ENCODE measurements at places on chromosomes 11 and 22.

- DNase-seq, result no peak
These were observed 138.3 kb upstream of the PLET1 start for GRCh38 chr11:112398798-112399478.

GRCh38 chr11:57653163-57653562 is 3.5 kb upstream of the YPEL4 start:
- no peak for DNase-seq

DNA sequence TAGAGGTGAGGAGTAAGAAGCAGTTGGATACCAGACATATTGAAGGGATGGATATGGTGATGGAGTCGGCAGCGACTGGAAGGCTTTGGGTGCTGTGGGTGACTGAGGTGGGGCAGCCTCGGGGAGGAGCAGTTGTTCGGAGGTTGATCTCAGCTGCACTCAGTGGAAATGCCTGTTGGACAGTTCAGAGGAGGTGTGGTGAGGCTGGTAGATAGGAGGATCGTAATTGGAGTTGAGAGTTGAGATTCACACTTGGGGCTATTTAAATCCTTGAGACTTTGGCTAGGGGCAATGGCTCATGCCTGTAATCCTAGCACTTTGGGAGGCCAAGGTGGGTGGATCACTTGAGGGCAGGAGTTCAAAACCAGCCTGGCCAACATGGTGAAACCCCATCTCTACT is 6.9 kb downstream of the OTUB1 start:
- no peak for DNase-seq

DNA sequence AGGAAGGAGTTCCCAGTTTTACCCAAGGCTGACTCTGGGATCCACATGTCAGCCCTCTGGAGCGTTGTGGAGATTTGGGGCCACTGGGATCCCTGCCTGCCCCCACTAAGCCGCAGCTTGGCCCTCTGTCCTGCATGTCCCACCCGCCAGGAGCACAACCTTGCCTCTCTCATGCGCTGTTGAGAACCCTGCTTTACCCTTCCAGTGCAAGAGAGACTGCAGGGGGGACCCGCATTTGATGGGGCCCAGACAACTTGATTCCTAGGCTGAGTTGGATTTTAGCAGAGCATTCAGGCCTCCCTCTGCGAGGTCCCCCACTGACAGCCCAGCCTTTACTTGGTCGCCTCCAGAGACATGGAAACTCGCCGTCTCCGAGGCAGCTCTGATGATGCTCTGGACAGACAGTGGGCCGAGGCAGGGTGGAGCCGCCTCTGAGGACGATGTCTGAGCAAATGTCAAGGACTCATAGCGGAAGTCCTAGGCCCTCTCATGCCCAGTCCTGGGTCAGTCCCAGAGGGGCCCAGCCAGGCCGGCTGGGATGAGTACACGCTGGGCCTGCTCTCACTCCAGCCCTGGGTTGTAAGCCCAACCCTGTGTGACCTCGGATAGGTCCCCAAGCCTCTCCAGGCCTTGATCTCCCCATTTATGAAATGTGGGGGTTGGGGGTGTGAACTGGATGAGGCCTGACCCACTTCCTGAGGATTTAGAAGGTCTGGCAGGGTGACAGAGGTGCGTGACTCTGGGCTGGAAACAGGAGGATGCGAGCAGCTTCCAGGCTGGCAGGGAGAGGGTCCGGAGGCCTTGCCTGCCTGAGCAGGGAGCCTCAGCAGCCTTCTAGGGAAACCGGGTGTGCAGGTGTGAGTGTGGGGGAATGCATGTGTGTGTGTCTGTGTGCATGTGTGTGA is 630 bp downstream of the CD5 start:
- no peak for DNase-seq

DNA sequence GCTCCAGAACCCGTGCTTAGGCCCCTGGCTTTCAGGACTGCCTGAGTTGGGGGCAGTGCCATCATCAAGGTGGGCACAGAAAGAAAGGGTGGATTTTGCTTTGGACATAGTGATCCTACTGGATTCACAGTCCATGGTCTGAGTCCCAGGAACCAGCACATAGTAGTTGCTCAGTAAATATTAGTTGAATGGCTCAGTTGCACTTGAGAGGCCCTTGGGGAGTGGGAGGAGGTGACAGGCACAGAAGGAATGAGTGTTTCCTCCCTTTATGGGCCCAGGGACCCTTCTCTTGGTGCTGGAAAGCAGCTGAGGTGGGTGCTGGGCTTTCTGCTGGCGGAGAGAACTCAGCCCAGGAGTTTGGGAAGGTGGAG is 16.6 kb downstream of the ARHGEF17 start:
- no peak for DNase-seq

GRCh38 chr11:26914968-26915367 is 78.9 kb upstream of the FIBIN start:
- DNase-seq, result no peak

DNA sequence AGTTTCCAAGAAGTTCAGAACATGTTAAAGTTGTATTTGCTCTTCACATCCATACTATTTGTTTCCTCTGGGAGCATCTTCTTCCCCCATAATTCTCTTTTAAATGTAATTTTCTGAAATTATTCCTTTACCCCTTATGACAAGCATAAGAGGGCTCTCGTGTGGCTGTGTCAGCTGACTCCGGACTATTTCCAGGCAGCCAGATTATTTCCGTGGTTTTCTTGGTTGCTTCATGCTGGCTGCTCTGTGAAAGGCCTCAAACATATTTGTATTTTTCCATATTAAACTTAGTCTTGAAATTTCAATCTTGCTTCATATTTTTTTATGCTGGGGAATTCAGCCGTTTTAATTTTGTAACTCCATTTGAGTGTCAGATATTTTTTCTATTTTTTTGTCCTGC is 2.8 kb upstream of the MMP1 start:
- DNase-seq, result no peak

DNA sequence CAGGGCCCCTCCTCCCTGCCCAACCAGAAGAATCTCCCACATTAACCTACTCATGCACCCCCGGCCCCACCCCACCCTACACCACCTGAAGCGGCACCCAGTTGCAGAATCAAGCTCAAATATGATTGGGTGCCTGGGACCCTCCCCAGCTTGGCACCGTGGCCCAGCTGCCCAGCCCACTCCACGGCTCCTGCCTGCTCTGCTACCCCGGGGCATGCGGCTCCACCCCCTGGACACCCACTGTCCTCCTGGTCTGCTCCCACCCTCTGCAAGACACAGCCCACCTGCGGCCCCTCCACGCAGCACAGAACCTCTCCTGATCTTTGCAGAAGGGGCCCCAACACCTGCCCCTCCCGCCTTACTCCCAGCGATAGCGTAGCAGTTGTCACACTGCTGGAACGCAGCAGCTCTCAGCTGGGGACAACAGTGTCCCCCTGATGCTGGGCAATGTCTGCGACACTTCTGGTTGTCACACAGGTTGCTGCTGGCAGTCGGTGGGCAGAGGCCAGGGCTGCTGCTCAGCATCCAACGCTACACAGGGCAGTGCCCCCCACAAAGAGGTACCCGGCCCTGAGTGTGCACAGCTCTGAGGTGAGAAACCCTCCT is 32.0 kb upstream of the TESMIN start:
- DNase-seq, result no peak

GRCh38 chr22:45499746-45500145 is 2.9 kb upstream of the FBLN1 start:
- DNase-seq, result no peak

DNA sequence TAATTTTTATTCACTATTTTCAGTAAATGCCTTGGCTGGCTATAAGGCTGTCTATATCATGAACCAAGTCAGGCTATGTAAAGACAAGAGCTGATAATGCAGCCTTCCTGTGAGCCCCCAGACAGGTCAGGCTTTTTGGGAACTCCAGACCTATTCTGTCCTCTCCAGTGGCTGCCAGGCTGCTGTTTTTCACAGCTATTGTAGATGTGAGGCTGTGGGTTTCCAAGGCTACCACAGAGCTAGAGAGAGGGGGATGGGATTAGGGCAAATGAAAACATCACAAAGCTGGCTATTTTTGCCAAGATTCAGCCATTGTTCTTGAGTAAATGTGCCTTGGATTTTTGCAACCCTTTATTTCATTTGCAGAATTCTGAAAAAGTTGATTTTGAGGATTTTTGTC is 55.7 kb upstream of the SORL1-AS1 start:
- DNase-seq, result no peak

DNA sequence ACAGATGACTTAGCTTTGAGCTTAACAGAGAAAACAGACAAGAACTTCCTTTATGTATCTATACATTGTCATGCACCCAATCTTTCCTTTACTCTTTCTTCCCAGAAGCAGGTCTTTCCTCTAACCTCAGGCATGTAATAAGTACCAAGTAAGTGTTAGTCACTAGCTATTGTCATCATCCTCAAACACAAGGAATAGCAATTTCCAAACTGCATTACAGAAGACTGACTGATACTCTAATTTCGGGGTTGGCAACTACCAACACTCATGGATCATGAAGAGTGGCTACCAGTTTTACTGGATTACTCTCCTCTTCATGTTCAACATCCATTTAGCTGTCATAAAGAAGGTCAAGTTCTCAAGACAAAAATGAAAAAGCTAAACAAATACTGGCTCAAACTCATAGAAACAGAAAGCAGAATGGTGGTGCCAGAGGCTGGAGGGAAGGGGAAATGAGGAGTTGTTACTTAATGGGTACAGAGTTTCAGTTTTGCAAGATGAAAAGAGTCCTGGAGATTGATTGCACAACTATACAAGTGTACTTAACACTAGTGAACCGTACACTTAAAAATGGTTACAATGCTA is 111.6 kb downstream of the SIK3 start:
- DNase-seq, result no peak

- DNase-seq, result no peak
These were observed 47.5 kb downstream of the IRAG1 start for GRCh38 chr11:10646005-10646404.

- DNase-seq, result no peak
These were observed 1031.8 kb downstream of the NTM start for GRCh38 chr11:132402071-132402684.

DNA sequence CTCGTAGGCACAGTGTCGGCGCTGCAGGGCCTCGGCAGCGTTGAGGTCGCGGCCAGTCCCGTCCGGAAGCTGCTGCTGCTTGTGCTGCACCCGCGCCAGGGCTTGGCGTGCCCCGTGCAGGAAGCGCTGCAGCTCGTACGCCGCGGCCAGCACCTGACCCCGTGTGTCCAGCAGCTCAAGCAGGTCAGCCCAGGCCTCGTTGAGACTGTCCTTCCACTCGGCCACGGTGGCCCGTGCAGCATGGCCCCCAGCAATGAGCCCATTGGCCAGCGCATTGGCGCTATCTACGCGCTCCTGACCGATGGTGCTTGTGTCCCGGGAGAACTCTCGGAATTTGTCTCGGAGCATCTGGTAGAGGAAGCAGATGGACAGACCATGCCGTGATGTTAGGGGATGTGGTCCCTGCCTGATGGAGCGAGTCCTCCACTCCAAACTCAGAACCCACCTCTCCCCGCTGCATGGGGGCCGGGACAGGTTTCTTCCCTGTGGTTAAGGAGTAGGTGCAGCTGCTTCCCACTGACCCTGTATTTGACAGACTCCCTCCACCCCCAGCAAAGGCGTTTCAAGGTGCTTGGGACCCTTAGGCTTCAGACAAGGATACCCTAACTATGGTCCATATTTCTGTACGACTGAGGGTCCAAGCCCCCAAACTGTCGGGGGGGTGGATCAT is 13.8 kb upstream of the RBM4B start:
- no peak for DNase-seq

- no peak for DNase-seq
These were observed 1063.2 kb upstream of the TENM4 start for GRCh38 chr11:80503990-80504389.

DNA sequence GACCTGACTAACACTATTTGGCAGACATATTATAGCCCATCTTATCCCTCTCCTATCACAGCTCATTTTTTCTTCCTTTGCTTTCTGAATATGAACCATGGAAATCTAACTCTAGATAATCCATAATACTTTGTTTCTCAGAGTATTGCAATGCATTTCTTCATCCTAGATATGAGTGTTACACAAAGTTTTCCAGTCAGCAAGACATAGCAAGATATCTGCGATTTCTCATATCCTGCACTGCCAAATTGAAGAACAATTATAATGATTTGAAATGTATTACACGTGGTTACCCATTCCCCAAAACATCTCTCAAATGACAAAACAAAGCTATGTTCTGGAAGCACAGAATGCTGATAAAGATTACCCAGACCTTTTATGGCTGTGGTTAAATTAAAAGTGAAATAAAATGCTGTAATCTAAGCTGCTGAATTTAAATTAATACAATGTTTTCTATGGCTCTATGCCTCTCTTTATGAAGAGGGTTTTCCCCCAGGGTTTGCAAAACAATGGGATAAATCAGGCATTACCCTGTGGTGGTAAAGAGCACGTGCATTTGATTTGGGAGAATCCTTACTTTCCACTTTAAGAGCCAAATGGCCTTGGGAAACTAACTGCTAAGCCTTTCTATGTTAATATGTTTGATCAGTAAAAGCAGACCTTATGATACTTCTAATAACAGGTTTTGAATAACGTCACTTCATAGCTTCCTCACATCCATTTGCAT is 1291.0 kb upstream of the CNTN5 start:
- DNase-seq, result no peak

DNA sequence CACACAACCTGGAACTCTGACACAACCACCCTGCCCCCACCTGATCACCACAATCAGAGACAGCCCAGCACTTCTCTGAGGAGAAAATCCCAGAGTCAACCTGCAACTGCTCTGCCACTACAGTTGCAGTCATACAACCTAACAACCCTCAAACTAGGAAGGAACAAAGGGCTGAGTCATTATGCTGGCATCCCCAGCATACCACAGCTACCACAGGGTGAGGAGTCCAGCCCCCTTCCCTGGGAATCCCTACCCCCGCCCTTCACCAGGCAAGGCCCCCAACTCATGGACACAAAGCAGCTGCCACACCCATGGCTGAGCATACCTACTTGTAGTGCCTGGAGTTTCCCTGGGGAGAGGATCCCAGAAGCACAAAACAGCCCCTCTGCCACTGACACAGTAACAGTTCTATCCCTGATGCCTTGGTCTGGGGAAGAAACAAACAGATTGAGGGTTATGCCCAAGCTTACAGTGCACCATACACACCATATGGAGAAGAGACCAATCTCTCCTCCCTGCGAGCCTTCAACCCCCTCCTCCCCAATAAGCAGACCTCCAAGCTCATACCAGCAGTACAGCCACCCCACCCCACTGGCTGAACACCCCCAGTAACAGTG is 68.5 kb upstream of the C11orf58 start:
- no peak for DNase-seq

GRCh38 chr11:69361466-69361865 is 67.5 kb downstream of the MYEOV start:
- DNase-seq, result no peak

GRCh38 chr22:44097263-44098020 is 73.3 kb downstream of the PARVB start:
- no peak for DNase-seq

DNA sequence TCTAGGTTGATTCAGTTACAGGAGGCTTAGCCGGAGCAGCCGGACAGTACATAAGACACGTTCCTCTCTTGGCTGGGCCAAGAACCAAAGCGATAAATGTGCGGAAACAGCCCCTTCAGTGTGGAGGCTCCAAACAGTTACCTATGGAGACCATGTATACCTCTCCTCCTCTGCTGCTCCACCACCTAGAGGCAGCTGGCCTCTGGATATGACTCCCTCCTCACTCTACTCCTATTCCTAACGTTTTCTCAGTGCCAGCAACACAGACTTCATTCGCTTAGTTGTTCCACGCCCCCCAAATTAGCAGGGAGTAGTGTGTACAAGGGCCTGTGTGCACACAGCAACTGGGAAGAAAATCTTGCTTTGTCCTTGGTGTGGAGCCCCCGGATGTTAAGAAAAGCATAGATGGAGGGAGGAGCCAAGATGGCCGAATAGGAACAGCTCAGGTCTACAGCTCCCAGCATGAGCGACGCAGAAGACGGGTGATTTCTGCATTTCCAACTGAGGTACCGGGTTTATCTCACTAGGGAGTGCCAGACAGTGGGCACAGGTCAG is 362.3 kb upstream of the KIRREL3 start:
- DNase-seq, result no peak

All from activated effector memory CD4-positive, alpha-beta T cell treated with Interleukin-2 at 50 U/mL for 16 hours (primary cell).